ENCODE measurements at places on chromosomes 7 and 10.
A peak's percentile ranks its signal among the peaks of the same experiment; 100 is the strongest.

DNA sequence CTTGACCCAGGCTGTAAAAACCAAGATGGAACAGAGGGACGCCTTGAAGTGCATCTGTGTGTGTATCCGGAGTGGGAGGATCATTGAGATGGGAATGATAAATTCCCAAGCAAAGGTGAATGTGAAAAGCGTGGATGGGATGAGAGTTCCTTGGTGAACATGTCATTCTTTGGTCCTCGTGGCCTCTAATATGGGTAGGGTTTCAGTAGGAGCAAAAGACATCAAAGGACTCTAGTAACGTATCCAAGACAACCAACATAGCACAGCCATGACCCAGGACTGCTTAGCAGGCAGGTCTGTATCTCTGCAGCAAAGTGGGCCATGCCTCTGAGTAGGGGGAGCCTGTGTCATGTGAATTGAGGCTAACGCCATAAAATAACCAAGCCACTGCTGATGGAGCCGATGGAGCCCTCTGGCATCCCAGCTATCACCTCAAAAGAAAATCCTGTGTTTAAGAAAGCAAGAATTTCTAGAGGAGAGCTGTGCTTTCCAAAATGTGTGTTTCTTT lies 98.6 kb downstream of the CCDC3 start:
- no peak for DNase-seq

DNA sequence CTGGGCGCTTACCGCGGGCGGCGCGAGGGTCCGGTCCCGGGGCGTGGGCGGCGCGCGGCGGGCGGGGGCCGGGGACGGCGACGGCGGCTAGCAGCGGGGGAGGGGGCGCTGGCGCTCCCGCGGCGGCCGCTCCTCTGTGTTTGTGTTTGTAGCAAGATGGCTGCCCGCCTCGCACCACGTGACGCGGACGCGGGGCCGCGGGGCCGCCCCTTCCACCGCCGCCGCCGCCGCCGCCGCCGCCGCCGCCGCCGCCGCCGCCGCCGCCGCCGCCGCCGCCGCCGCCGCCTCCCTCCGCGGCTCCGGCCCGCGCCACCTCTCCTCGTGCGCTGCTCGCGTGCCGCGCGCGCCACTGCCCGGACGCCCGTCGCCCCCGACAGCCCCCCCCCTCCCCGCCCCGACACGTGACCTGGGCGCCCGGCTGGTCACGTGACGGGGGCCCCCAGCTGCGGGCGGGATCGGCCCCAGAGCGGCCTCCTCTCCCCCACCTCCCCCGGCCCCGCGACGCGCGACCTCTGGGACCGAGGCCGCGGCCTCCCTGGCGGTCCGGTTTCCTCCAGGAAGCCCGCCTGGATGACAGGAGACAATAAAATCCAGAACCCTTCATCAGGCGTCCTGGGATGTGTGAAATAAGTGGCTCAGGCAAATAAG lies at the start of gene GIGYF1:
GIGYF1 (minus strand) TSS at position 153 of the 648 bp plus-strand sequence. CDS start 6,012 bp downstream, outside the sequence.
- DNase-seq, result peak; percentile 80

DNA sequence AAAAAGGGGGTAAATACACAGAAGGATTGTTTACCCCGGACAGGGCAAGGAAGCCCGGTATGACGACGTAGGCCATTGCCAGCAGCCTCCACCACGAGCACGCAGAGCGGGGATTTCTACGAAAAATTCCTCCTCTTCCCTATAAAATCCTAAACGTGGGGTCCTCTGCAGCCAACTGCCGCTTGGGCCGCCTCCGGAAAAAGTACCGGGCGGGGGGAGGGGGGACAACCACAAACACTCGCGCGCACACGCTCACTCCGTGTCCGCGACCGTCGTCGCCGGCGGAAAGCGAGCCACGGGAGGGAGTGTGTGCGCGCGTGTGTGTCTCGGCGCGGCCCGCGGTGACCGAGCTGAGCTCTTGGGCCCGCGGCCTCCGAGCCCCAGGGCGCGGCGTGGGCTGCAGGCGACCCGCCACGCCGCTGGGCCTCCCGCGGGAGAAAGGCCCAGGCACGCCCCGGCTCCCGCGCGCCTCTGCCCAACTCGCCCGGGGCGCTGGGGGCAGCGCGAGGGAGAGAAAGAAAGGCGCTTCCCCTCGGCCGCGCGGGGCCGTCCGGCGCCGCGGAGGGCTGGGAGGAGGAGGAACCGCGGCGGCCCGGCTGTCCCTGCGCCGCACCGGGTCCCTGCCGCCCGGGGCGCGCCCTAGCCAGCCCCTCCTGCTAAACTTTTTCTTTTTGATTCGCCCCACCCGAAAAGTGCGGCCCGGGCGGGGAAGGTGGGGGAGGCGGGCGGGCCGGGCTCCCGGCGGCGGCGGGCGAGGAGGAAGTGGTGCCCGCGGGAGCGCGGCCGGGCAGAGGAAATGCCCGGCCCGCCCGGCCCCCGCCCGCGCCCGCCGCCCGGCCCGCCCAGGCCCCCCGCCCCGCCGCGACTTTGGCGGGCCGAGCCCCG lies 1.5 kb downstream of the CTBP2 start:
- peak; percentile 76 for DNase-seq

GRCh38 chr10:89952325-89952724 lies 250.9 kb downstream of the KIF20B start:
- DNase-seq, result no peak

GRCh38 chr10:52313933-52314821 lies at the start of gene DKK1:
DKK1 (plus strand) TSS chr10:52314281; CDS start chr10:52314435, 154 bp downstream.
- peak; percentile 29 for DNase-seq

DNA sequence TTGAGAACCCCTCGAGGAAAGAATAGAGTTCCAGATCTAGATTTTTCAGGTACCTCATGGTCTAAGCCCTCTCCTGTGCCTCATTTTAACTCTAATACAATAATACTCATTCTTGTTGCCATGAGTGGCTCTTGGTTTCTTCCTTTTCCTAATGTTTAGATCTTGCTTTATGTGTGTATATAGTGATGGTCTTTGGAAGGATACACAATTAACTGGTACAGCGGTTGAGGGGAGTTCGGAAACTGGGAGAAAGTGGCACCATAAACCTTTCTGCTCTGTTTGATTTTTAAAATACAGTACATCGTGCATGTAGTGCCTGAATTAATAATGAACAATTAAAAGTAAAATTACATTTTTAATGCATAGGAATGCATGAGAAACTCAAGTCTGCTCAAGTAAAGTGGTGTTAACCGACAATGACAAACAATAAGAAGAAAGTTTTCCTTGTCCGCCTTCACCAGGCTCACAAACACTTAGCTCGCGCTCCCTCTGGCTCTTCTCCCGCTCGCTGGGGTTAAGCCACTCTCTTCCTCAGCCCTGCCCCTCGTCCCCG lies 386 bp upstream of the EIF4EBP2 start:
- DNase-seq, result no peak

DNA sequence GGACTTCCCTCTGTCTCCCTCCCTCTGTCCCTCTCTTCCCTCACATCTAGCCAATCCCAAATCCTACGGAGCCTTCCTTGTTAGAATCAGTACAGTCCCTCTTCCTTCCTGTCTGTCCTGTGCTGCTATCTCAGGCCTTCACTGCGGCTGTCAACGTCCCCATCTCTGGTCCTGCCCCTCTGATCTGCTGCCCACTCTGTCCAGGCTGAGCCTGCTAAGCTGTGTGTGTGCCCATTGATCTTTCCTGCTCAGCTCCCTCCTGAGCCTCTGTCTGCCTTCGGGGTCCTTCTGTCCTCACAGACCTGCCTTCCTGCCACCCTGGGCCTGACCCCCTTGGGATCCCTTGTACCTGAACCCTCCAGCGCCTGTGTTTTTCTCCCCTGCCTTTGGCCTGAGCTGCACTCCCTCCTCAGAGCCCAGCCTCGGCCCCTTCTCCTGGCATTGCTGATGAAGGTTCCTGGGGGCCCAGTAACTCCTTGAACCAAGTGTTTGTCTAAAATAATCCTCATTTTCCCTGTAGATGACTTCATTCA lies 182.1 kb upstream of the SHH start:
- DNase-seq, result no peak

GRCh38 chr7:37594602-37595001 lies 89.0 kb upstream of the GPR141 start:
- no peak for DNase-seq

GRCh38 chr10:46020344-46020657 lies 10.1 kb downstream of the NCOA4 start:
- DNase-seq, result no peak

- no peak for DNase-seq
These were observed 36.6 kb upstream of the IGFBP3 start for GRCh38 chr7:45957721-45958120.

DNA sequence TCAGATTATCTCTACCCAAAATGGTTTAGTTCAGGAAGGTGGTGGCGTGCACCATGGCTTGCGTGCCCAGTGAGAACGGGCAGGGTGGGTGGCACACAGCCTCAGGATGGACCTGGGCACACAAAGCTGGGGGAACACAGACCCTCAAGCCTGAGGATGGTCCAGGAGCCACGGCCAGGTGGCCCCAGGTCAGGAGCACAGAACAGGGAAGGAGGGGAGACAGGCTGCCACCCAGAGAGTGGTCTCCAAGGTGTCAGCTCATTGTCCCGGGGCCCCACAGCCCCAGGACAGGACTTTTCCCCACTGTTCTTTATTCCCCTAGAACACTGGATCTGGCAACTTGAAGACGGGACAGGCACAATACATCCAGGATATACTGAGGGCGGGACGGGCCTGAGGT lies 75.6 kb upstream of the MGMT start:
- DNase-seq, result no peak

DNA sequence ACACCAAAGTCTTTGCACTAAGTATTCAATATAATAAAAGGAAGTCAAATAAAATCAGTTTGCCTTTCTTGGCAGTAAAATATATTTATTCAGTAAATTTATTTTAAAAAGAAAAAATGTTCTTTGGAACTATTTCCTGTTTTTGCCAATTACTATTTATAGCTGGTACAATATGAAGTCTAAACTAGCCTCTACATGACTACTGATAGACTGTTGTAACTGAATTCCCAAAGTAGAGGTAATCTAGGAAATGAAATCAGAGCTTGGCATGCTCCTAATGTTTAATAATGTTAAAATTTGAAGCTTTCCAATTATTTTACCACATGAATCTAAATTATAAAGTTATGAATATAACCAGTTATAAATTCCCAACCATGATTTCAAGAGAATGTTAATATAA lies 385.5 kb downstream of the SEMA3D start:
- DNase-seq, result no peak

GRCh38 chr10:22219308-22219707 lies 1.5 kb upstream of the EBLN1 start:
- no peak for DNase-seq

GRCh38 chr7:133931053-133931452 lies 196.1 kb upstream of the LRGUK start:
- DNase-seq, result no peak

- DNase-seq, result no peak
These were observed 321.8 kb downstream of the TCERG1L start for GRCh38 chr10:130989670-130990232.

- peak; percentile 54 for DNase-seq
These were observed 106.7 kb downstream of the SNX10 start for GRCh38 chr7:26398427-26398755.

DNA sequence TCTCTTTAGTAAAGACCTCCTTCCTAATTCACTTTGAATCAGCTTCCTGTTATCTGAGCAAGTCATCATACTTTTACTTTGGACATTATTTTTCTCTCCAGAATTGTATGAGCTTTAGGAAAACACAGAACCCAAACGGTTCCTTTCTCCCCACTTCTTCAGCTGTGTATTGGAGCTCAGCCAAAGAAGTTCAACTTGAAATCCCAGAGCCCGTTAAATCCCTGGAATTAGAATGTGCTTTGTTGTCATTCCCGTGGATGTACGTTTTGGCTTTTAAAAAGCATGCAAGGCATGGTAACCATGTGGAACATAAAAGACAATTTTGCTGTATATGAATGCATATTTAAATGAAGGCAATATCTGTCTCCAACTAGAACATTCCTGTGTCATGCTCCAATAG lies 46.6 kb downstream of the AGMO start:
- DNase-seq, result no peak

DNA sequence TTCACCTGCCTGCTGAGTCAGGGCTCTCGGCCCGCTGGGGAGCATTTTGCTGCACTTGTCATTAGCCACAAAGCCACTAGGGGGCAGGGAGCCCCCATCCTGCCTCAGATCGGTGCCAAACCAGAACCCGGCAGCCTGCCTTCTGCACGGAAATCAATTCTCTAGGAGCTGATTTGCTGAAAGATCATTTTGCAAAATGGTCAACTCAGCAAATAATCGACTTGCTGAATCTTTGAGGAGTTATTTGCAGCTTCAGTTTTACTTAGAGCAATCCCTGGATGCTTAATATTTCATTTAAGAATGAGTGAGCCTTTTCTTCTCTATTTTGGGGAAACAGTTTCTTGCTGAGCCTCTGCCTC lies 1.7 kb upstream of the GIMAP8 start:
- DNase-seq, result peak; percentile 73

DNA sequence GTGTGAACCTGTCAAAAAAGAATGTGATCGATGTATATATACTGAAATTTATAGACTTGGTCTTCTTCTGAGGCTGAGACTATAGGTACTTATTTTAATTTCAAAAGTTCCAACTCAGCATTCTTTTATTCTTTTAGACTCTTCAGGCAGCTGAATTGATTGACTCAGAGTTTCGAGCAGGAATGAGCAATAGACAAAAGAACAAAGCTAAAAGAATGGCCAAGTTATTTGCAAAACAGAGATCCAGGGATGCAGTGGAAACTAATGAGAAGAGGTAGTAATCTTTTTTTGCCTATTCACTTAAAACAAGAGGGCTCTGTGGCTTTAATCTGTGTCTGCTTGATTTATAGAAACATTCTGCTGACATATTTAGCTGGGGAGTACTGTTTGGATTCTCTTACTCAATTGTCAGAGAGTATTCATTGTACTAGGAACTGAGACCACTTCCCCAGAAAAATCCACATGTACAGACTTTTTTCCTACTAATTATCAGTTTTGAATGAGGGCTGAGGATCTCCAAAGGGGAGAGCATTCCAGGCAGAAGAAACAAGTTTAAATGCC lies 30.1 kb downstream of the BTAF1 start:
- no peak for DNase-seq

Measured in head of caudate nucleus (tissue), 42 donors.